Activated naive CD8-positive, alpha-beta T cell treated with anti-CD3 and anti-CD28 coated beads, Interleukin-2, amount 50 U/mL, for 24 hours (primary cell): ENCODE measurements at places on chromosomes 2 and 18.

GRCh38 chr2:30752811-30753210, 54.4 kb downstream of the CAPN13 start:
- DNase-seq = no peak

- DNase-seq = no peak
Observed at GRCh38 chr18:34342960-34343359, 118.2 kb upstream of the NOL4 start.

DNA sequence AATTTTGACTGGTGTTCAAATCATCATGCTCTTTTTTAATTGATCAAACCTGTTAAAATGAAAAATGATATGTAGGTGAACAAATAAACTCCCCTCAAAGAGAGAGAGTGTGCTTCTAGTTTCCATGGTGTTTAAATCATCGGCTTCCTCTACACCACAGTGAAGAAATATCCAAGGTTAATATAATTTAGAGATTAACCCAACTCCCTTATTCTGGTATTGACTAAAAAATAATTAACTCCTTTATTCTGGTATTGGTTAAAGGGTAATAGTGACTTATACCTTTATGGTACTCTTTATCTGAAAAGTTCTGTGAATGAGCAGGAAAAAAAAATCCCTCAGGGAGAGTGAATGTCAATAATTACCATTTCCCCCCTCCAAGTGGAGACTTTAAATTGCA, 93.1 kb downstream of the SPATS2L start:
- no peak for DNase-seq

DNA sequence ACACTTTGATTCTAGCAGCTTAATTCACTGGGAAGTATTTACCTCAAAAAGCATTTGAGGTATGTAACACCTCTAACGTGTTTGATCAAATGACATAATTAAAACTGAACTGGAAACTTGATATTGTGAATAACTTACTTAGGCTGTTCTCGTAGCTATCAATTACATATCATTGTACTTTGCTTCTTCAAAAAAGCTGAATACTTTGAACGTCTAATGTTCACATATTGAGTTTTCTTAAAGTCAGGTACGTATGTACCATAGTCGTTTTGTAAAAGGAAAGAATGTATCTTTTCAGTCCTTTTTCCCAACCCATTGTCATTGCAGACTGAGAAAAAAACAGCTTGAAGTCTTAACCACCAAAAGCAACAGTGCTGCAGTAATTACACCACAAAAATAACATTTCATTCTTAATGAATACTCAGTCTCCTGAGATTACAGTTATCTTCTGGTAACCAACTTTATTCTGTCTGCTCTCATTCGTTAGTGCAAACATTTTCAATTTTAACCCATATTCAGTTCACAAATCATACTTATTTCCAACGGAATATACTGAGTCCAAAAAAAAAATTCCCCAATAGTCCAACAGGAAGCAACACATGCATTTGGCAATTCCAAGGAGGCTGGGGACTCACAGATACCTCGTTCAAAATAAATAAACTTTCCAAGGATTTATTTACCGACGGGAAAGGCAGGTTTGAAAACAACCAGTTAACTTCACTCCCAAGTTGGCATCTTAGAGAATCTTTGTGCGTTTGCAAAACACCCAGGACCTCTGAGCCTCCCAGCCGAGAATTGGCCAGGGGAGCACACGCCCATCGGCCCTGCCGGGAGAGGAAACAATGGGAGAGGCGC, 1.1 kb downstream of the CHN1 start:
- no peak for DNase-seq

DNA sequence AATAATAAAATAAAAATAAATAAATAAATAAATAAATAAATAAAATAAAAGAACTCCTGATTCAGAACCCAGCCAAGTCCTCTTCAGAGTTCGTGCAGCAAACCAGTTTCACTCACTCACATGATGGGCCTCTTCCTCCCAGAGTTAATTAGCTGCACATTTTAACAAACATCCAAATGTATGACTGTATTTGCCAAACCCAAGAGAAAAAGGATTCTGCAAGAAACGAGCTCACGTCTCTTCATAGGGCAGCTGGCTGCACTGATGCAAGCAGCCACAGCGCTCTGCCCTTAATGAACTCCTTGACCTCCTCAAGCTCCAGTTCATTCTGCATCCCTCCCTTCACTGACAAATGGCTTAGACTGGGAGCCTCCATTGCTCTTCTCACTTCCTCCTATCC, 55.1 kb downstream of the MREG start:
- DNase-seq = no peak

DNA sequence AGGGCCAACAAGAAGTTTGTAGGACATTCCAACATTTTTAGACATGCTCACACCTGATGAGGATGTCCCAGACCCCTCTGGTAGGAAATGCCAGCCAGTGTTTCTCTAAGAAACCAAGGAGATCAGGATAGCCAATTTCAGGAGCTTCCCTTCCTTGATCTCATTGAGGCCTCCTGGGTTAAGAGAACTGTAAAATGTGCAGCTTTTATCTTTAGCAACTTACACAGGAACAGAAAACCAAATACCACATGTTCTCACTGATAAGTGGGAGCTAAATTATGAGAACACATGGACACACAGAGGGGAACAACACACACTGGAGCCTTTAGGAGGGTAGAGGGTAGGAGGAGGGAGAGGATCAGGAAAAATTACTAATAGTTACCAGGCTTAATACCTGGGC, 99.6 kb upstream of the MAP2 start:
- no peak for DNase-seq

DNA sequence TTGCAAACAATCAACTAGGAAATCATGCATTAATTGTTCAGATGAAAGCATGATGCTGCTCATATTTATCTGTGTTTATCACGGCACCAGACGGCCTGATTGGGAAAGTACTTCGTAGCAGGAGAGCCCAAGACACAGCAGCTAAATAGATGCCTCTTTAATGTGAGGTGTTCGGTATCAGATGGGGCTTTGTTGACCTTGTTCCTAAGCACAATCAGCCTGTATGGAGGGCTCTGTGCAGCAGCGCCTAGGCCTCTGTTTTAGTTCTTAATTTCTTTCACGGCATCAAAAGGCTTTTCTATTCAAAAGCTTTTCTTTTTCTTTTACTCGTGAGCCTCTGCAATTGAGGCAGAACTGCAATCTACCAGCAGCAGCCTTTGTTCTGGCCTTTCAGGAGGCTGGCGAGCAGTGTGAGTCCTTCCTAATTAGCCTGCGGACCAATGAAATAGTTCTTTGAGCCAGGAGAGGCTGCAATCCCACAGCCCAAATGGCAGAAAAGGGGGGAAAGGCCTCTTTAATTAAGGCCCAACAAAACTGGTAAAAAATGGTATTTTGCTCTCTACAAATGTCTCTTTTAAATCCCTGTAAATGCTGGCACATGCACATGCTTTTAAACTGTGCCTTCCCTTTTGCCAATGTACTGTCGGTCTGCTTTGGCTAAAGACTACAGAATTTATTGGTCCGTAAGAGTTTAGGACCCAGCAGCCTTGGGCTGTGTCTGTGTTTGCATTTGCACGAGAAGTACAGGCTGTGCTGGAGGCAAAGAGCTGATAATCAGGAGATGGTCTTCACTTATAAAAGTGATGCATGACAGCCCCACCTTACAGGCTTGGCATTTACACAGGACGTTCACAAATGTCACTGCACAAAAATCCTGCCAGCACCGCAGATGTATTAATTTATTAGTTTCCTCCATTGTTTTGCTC, 159.6 kb downstream of the RND3 start:
- no peak for DNase-seq

- no peak for DNase-seq
Observed at GRCh38 chr2:122681626-122682025, 926.2 kb downstream of the TSN start.

- DNase-seq = no peak
Observed at GRCh38 chr2:192729369-192729768, 534.6 kb upstream of the TMEFF2 start.
